ENCODE measurements at places on chromosomes 12 and 14.

DNA sequence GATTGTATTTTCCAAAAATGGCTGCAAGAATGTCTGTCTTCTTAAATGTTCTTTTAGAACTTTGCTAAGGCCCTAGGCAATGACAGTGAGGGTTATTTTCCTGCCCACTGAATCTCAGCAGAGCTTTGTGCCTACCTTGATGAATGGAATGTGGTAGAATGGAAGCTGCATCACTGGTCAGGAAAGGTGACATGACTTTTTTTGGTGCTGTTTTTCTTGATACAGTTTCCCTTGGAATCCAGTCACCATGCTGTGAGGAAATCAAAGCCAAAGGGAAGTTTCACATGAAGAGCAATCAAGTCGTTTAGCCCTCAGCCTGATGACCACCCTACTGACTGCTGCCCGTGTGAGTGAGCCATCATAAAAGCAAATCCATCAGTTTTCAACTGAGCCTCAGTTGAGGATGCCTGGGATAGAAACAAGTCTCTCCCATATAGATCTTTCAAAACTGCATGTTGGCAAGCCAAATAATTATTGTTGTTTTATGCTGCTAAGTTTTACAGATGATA lies 886.0 kb upstream of the FBXO33 start:
- no peak for DNase-seq

DNA sequence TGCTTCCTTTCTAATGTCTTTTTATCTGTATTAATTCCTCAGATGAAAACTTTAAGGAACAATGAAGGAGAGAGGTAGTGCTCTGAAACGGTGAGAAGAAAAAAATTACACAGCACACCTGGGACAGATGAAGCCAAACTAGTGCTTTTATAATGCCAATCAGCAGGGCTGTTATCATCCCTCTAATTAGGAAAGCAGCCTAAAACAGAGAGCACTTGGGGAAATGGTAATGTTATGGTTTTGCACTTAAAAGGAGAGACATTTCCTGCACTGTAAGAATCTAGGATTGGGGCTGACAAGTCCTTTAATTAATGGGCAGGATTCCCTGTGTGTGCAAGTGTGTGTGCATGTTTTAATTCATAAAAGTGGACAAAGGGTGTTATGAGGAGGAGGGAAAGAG lies 4.8 kb upstream of the LMO3 start:
- DNase-seq, result no peak

DNA sequence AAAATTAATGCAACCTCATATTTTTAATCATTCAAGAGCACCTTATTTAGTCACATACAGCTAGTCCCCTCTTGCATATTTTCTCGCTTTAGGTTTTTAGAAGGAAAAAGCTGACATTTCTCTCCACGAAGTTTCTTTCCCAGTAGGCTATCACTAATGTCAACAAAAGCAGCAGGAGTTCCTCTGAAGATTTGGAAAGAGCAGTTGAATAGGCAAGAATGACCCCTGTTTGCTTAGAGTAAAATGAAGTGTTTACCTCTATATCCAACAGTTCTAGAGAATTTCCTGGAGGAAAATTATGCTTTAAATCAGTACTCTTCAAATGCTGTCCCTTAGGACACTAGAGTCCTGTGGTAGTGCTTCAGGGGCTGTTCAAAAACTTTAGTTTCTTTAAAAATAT lies 188.1 kb upstream of the PRKD1 start:
- no peak for DNase-seq

DNA sequence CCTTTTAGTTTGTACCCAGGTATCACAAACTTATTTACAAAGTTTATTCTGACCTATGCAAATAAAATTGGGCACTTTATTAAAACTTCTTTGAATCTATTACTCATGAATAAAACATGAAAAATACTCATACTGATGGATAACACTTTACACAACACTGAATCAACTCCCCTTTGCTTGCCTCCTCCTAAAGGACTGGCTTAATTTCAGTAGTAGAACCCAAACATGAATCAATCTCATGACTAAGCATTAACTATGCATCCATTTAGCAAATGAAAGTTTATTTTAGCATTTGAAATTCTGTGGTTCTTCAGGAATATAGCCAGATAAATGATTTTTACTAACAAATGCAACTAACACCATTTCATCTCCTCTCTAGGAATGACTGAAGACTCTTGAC lies 32.4 kb downstream of the DENND5B start:
- DNase-seq, result no peak

DNA sequence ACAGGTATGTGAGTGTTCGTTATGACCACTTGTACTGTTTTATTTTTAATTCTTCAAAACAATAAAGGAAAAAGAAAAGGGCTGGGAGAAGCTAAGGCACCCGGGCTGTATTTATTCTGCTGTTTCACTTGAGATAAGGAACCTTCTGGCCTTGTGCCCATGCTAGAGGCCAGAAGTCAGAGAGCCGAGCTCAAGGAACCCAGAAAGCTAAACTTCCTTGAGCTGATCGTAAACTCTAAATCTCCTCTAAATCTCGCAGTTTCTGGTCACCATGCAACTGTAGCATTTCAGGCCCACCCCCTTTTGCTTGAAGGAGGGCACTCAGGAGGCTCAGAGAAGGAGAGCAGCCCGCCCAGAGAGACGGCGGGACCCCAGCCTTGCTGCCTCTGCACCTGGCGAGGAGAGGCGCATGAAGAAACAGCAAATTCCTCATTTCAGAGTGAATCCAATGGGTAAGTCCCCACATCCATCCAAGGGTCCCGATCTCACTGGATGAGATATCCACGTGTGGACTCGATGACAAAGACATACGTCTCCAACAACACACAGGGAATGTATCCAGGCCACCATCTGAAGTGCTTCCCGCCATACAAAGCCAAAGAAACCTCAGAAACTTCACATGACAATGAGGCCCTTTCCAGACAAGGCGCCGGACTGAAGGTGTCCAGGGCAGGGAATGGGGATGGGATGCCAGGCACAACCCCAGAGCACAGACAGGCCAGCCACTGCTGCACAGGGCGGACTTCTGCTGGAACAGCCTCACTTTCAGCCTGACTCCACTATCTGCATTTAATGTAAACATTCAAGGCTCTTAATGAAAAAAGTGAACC lies 14.6 kb downstream of the CCDC88C start:
- no peak for DNase-seq

- DNase-seq, result peak; percentile 19
Observed at GRCh38 chr14:61281186-61281947, at the start of gene TMEM30B. TSS of gene TMEM30B (minus strand) at chr14:61281338. CDS start at chr14:61281147, 191 bp downstream.

DNA sequence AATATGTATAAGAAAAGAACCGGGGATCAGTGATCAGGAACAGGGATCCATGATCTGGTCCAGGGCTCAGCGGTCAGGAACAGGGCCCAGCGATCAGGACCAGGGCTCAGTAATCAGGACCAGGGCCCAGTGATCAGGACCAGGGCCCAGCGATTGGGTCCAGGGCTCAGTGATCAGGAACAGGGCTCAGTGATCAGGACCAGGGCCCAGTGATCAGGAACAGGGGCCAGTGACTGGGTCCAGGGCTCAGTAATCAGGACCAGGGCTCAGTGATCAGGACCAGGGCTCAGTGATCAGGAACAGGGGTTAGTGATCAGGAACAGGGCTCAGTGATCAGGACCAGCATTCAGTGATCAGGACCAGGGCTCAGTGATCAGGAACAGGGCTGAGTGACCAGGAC lies 56.3 kb downstream of the TMEM121 start:
- no peak for DNase-seq

GRCh38 chr12:29116414-29116813 lies 32.7 kb upstream of the FAR2 start:
- no peak for DNase-seq

- no peak for DNase-seq
Observed at GRCh38 chr14:24051176-24051788, 527 bp upstream of the CARMIL3 start.

DNA sequence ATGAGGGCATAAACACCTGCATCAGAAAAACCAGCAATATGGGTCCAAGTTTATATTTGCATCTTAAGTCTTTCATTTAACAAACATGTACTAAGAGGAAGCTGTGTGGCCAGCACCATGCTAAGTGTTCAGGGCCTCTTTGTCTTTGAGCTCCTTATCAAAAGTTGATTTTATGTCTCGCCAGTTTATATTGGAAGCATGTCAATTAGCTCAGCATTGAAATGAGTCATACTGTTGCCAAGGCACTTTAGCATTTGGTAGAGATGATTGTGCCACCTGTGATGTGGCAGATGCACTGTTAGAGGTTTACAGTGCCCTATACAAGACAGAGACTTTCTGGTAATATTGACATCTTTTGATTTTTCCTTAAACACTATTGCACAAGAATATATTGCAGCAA lies 68.5 kb downstream of the BHLHE41 start:
- no peak for DNase-seq

GRCh38 chr12:131457331-131458047 lies 253.4 kb upstream of the SFSWAP start:
- DNase-seq, result no peak

- no peak for DNase-seq
Observed at GRCh38 chr12:69007855-69008351, 74.9 kb upstream of the CPM start.

DNA sequence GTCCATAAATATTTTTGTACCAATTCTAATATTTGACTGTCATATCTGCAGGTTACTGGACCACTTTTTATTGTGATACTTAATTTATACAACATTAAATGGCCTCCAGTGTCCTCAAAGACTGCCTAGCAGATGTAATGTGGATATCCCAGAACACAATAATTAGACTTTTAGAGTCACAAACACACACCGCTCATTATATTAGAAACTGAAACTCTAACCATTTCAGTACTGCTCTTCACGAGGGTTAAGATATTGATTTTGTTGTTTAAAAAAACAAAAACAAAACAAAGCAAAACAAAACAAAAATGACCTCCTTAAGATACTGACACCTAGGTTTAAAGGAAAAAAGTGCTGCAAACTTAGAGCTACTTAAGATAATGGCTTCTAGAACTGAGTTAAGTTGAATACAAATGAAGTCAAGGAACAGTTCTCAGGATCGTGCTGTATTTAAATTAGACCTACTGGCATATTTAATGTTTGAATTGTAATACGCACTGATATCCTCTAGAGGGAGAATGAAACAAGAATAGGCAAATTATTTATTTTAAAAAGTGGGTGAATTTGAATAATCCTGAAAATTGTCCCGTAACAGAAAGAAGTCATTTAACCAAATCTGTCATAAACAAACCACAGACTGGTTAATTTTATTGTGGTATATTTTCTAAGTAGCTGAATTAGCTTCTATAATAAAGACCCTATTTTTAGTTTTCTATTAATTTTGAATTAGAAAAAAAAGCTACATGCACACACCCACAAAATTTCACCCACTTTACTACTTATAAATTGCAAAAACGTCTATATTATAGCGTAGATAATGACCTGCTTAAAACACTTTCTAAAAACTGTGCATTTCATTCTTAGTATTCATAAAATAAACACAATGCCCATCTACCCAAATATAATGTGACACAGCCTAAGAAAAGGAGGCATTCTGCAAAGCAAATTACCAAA lies 395.2 kb upstream of the DCN start:
- DNase-seq, result no peak

GRCh38 chr14:102853648-102854047 lies 68.8 kb upstream of the AMN start:
- DNase-seq, result no peak

Measured in activated CD4-positive, alpha-beta T cell treated with anti-CD3 and anti-CD28 coated beads for 48 hours (primary cell).